ENCODE measurements at places on chromosomes 4 and X.

DNA sequence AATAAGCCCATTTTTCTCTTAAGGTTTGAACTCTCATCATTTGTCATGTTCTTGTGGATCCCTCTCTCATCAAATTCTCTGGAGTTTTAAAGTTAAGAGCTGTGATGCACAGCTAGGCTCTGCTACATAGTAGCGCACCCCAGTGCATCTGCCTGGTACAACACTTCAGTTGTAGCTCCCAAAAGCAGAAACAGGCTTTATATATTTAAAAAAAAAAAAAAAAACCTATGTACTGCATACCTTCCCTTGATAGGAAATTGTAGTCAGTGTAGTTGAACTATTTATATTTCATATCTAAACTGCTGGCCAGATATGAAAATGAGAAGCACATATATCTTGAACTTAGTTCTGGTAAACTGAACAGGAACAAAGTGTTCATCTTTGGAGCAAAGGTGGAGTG is 131.4 kb downstream of the KLHL13 start:
- DNase-seq = no peak

DNA sequence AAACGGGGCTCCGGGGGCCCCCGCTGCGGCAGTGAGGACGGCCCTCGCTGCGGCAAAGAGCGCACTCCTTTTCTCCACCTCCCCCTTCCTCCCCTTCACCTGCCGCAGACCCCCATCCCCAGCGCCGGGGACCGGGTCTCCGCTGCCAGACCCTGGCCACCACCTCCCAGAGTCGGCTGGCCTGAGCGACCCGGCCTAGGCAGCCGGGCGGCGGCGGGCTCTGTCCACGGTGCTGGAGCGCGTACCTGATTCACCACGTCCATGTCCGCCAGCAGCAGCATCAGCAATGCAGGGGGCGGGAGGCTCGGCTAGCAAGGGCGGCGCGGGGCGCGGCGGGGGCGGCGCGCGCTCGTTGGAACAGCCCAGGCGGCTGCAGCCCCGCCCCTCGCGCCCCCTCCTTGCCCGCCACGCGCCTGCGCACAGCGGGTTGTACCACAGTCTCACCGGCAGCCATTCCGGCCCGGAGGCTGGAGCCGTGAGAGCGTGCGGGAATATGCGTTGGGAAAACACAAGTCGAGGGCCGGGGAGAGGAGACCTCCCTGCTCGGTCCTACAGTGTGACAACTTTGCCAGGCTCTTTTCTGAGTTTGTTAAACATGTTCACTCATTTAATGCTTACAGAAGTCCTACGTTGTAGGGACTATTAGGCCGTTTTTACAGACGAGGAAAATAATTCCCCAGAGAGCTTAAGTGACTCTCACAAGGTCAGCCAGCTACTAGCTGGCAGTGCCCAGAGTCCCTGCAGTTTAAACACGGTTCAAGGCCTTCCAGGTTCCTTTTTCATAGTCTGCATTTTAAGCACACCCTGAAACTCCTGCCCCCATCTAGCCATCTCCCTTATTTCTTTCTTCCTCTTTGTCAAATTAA is at the start of gene SYP:
SYP (minus strand) TSS at position 288 of the 866 bp plus-strand sequence; CDS start at position 281, 7 bp downstream.
- DNase-seq = peak; percentile 71

DNA sequence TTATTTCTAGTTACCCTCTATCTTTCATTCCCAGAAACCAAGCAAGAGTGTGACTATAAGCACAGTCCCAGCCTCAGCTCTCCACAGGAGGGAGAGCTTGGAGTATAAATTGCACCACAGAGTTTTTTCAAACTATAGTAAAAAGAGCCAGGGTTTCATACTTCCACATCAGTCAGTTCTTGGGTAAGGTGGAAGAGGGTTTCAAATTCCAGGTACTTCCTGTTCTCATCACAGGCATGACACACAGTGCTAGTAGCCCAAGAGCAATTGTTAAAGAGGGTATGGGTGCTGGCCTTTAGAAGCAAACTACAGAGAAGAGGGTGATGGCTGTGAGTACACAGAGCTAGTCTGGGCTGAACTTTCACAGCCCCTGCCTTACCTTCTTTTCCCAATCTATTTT is 5.7 kb upstream of the IL1RAPL1 start:
- no peak for DNase-seq

GRCh38 chr4:158811704-158812103 is 42.9 kb downstream of the FNIP2 start:
- DNase-seq = no peak

- DNase-seq = no peak
Measured at GRCh38 chr4:114005569-114006442, 26.4 kb upstream of the ARSJ start.

- no peak for DNase-seq
Measured at GRCh38 chrX:39418731-39419638, 617.7 kb downstream of the MID1IP1 start.

- no peak for DNase-seq
Measured at GRCh38 chrX:20221902-20222301, 44.8 kb downstream of the RPS6KA3 start.

GRCh38 chrX:108072746-108073145 is 18.6 kb downstream of the PSMD10 start:
- DNase-seq = no peak

GRCh38 chrX:49260221-49260985 is 4.1 kb downstream of the FOXP3 start:
- no peak for DNase-seq

DNA sequence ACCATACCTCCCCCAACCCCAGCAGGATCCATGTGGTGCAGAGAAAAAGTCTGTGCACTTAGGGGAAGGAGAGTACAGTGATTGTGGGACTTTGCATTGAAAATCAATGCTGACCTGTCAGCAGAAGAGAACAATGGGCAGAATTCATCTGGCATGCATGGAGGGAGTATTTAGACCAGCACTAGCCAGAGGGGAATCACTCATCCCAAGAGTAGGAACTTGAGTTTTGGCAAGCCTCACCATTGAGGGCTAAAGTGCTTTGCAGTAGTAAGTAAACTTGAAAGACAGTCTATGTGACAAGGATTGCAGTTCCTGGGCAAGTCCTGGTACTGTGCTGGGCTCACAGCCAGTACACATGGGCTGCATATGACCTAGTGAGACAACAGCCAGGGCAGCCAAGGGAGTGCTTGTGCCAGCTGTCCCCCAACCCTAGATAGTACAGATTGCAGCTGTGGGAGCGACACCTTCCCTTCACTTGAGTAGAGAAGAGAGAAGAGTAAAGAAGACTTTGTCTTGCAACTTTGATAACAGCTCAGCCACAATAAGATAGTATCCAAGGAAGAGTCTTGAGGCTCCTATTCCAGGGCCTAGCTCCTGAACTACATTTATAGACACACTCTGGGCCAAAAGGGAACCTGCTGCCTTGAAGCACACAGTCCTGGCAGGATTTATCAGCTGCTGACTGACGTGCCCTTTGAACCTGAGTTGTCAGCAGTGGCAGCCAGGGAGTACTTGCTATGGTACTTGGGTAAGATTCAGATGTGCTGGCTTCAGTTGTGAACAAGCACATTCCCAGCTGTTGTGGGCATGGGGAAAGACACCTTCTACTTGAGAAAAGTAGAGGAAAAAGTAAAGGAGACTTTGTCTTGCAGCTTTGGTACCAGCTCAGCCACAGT is 48.7 kb downstream of the HDX start:
- no peak for DNase-seq

- DNase-seq = no peak
Measured at GRCh38 chrX:41559235-41560052, 112.3 kb downstream of the NYX start.

DNA sequence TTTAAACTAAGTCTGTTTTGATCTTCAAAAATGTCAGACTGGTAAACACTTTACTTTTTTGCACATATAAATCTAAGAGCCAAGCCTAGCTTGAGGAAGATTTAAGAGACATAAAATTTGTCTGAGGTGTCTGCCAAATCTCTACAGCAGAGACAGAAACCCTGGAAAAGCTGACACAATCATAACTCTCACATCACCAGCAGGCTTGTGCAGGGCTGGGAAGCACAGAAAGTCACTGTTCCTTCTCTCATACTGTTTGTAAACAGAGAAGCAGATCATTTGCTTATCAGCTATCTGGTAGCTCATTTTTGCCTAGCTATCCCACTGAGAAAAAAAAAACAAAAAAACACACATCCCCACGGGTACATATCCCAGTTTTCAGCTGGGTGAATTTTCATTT is 7.0 kb downstream of the ENOX2 start:
- DNase-seq = no peak

DNA sequence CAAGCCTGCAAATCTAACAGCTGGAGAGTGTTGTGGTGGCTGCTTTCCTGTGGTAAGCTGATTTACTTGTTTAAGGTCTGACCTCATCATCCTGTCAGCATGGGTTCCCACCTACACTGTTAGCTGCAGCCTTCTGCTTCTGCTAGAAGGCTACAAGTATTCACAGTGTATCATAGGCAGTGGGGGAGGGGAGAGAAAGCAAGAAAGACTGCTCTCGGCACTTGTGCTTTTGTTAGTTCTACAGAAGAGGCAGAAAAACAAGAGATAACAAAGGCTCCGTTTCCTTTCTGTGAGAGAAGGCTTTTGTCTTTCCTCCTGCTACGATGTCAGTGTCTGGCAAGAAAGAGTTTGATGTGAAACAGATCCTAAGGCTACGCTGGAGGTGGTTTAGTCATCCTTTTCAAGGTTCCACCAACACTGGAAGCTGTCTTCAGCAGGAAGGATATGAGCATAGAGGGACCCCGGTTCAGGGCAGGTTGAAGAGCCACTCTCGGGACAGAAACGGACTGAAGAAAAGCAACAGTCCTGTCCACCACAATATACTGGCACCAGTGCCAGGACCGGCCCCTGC is at the start of gene KLHL4:
KLHL4 (plus strand) TSS at position 232 of the 571 bp plus-strand sequence; CDS start at position 324, 92 bp downstream.
- peak; percentile 26 for DNase-seq

- DNase-seq = no peak
Measured at GRCh38 chrX:15468036-15468435, 25.1 kb downstream of the PIR start.

DNA sequence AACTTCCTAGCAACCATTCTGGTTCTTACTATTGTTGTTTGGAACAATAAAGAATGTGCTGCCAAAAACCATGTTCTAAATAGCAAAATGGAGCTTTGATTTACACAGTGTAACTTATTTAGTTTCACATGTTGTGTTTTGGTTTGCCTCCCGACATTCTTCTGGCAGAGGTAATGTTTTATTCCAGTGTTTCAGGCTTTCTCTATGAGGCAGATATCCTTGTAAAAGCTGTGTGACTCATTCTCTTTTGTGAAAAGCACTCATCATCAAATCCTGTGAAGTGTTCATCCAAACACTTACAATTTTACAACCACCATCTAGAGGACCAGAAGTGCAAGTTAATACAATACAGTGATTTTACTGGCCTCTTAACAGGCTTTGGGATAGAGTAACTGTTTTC is 219.0 kb upstream of the GIMD1 start:
- DNase-seq = no peak

- DNase-seq = no peak
Measured at GRCh38 chrX:17547658-17548057, 172.7 kb downstream of the NHS start.

GRCh38 chrX:43566170-43566569 is 89.9 kb upstream of the MAOA start:
- no peak for DNase-seq

- DNase-seq = no peak
Measured at GRCh38 chrX:130114141-130114588, 3.9 kb upstream of the ELF4 start.

GRCh38 chr4:30380404-30380998 is 339.7 kb upstream of the PCDH7 start:
- DNase-seq = peak; percentile 48

- DNase-seq = no peak
Measured at GRCh38 chr4:184471881-184472613, 2.3 kb downstream of the IRF2 start.

GRCh38 chrX:155666741-155667140 is 54.0 kb upstream of the TMLHE start:
- DNase-seq = no peak

DNA sequence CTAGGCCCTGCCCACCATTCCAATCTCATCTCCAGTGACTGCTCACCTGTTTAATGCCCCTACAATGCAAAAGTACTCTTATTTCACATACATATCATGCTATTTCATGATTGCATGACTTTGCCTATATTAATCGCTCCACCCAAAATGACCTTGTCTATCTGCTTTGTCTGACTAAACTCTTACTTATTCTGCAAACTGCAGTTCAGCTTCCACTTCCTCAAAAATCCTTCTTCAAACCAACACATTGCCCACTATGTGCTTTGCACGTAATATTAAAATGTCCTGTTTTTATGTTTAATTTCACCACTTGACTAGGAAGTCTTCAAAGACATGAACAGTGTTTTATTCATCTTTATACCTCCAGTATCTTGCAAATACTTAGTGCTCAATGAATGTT is 229.6 kb downstream of the OPHN1 start:
- no peak for DNase-seq

- no peak for DNase-seq
Measured at GRCh38 chr4:67048530-67048929, 496.8 kb downstream of the CENPC start.

- DNase-seq = no peak
Measured at GRCh38 chr4:6472387-6473263, at the start of gene PPP2R2C. TSS of gene PPP2R2C (minus strand) at chr4:6472614. CDS start at chr4:6472229, 385 bp downstream.

DNA sequence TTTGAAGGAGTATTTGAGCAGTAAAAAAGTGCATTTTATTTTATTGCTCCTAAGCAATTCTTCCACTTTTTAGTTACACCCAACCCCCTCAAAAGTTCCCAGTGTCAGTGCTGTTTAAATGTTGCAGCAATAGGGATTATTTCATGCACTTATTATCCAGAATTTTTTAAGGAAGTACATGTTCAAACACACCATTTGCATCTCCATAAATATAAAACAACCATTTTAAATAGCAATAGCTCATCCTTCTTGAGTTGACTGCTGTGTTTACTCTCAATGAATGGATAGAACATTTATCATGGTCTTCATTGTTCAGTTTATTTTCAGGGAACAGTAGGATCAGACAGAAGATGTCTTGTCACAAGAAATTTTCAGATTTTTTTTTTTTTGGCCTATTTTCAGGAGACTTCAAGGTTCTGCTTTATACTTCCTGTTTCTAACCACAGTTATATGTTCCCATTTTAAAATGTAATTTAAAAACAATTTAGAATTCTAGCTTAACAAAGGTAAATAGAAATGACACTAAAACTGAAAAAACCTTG is 171.9 kb downstream of the TMA16 start:
- DNase-seq = no peak

DNA sequence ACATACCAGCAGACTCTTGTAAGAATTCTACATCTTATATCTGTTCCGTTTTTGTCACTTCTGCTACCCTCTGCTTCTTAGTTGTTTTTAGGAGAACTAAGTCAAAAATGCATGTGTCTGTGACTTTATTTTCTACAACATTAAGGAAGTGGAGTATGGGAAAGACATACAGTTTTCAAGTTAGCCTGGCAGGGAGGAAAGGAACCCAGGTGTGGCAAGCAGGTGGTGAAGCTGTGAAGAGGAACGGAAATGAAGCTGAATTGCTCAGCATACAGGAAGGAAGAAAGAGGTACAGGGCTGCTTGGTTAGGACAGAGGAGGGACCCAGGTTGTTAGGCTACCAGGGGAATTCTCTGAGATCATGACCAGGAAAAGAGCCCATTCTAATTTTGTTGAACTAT is 9.4 kb downstream of the GPRIN3 start:
- no peak for DNase-seq

DNA sequence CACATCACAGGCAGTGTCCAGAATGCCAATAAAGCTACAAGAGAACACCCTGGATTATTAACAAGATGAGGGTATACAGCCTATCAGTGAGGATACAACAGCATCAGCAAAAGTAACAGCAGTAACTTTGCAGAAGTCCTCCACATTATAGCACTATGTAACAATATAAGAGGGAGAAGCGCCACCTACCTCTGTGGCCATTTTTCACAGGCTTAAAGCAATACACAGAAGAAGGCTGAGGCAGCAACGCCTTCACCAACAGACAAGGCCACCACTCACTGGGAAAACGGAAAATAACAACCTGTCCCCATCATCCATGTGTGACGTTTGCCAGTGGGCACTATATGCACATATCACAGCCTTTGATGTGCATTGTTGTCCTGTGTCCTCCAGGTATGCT is 12.5 kb downstream of the RTL8B start:
- no peak for DNase-seq

Measured in neural crest cell (in vitro differentiated cells).